ENCODE measurements at places on chromosomes 1 and 21.

DNA sequence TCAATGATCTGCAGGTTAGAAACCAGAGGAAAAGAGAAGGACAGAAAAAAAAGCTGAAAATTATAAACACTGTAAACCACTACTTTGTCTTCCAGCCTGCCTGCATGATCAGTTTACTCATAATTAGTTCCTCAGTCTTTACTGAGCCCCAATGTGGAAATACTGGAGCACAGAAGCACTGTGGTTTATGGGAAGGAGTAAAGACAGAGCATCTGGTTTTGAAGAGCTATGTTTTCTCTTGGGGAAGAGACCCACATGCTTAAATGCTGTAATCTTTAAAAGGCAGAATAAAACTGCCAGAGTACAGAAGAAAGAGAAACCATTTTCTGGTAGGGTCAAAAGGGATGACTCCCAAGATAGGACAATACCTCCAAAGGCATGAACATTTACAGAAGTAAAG lies 159.0 kb upstream of the ZNHIT6 start:
- DNase-seq = peak; percentile 66

DNA sequence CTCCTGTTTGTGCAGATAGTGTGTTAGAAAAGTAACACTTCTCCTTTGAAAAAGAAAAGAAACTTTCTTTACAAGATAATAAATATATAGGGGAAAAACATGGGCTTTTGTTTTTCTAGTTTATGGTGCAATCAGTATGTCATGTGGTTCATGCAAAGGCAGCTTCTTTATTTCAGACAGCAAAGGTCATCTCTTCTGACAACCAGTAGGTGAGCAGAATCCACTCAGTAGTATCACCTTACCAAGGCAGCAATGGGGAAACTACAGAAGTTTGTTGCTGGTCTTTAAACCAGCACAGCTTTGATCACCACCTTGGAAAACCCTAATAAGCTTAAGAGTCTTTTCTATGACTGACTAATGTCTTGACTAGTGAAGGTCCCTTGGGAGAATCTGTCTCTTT lies 13.0 kb upstream of the SAMSN1 start:
- DNase-seq = no peak

GRCh38 chr1:56194701-56195300 lies 384.6 kb downstream of the PLPP3 start:
- DNase-seq = no peak

DNA sequence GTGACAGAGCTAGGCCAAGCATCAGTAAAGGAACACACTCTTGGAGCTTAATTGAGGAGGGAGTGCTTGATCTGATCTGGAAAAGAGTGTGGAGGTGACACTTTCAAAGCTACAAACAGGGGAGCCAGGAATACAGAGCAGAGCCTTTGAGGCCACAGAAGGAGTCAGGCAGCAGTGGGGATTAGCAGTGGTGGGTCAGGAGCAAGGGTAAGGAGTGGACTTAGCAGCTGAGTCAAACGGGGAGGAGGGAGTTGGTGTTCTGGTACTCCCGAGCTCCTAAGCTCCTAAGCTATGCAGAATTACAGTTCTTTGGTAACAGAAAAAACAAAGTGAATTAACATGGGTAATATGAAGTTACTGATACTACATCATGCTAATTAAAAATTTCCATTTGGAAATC lies 14.5 kb downstream of the RAB4A start:
- DNase-seq = no peak

DNA sequence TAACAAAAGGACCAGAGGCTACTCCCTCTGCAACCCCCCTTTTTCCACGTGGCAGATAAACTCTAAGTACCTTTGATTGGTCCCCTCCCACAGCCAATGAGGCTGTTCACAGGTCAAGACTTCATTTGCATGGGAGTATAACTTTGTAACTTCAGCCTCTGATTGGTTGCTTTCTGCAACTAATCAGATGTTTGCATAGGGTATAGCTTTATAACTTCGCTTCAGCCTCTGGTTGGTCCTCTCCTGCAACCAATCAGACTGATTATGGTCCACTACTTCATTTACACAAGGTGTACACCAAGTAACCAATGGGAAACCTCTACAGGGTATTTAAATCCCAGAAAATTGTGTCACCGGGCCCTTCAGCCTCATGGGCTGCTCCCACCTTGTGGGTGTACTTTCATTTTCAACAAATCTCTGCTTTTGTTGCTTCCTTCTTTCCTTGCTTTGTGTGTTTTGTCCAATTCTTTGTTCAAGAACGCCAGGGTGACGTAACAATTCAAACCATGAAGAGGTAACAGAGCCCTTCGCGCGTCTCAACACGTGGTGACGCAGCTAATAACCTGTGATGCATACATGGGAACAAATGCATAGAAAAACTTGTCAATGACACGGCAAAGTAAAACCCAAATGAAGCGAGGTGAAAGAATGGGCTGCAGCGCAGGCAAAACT lies 47.2 kb downstream of the VPS26C start:
- DNase-seq = peak; percentile 32

DNA sequence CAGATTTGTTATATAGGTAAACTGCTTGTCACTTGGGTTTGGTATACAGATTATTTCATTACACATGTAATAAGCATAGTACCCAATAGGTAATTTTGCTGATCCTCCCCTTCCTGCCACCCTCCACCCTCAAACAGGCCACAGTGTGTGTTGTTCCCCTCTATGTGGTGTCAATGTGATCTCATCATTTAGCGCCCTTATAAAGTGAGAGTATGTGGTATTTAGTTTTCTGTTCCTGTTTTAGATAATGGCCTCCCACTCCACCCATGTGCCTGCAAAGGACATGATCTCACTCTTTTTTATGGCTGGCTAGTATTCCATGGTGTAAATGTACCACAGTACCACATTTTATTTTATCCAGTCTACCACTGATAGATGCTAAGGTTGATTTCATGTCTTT lies 522.1 kb upstream of the LRRC7 start:
- no peak for DNase-seq

GRCh38 chr1:151989211-151989862 lies 4.3 kb downstream of the S100A10 start:
- no peak for DNase-seq

DNA sequence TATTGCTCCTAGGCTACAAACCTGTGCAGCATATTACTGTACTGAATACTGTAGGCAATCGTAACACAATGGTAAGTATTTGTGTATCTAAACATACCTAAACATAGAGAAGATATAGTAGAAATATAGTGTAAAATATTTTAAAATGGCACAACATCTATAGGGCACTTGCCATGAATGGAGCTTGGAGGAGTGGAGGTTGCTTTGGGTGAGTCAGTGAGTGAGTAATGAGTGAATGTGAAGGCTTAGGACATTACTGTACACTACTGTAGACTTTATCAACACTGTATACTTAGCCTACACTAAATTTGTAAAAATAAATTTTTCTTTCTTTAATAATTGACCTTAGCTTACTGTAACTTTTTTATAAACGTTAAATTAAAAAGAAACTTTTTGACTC lies 7.9 kb downstream of the LEFTY2 start:
- DNase-seq = no peak

DNA sequence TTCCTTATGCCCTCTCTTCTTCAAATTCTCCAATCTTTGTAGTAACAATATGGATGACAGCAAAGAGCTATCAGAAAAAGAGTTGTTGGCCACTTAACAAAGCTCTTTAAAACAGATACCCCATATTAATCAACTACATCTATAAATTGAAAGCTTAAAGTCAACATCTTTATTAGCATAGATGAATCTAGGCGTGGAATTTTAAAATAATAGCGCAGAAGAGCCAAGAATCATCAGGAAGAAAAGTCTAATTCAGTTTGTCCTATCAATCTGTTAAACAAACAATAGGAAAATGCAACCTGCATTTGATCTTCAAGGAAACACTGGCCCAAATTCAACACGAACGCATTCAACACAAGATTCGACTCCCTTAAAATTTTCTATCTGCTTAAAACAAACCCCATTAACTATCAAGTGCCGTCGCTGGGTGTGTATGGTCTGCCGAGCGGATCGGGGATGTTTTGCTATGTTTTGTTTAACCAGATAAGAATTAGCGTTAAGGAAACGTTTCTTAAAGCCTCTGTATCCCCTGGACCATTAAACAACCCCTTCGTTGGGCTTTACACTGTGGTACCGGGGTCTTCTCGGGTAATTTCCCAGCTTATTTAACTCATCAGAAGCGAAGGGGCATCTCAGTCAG lies 1.0 kb downstream of the LYST start:
- DNase-seq = no peak

DNA sequence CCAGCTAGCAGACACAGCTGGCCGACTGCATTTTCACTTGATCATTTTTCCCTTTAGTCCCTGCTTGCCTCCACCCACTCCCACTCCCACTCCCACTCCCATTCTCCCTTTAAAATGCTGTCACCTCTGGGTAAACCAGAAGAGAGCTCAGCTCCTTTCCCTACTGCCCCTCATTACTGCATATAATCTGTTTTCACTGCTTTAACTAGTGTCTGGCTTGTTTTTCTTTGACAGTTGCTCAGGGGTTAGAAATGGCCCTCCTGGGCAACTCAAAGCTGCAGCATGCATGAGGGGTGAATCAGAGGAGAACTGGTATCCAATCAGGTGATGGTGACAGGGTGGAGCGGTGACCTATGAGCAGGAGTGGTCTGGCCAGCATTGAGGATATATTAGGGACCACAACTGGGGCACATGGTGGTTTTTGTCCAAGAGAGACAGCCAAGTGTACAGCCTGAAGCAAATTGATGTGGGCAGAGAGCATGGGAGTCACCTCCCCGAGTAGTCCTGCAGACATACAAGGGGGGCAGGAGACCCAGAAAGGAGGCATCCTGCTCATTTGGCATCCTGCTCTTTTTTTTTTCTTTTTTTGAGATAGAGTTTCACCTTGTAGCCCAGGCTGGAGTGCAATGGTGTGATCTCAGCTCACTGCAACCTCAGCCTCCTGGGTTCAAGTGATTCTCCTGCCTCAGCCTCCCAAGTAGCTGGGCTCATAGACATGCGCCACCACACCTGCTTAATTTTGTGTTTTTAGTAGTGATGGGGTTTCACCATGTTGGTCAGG lies 42.6 kb upstream of the SRSF10 start:
- DNase-seq = no peak

DNA sequence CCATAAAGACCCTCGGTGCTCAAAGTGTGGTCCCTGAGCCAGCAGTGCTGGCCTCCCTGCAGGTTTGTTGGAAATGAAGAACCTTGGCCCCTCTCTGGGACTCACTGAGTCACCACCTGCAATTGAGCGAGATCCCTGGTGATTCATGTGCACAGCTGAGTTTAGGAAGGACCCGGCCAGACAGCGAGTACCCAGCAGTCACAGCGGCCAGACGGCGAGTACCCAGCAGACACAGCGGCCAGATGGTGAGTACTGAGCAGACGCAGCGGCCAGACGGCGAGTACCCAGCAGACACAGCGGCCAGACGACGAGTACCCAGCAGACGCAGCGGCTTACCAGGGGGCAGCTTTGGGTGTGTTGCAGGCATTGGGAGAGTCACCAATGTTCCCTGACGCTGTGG lies 123.8 kb downstream of the PRDM16 start:
- no peak for DNase-seq

- no peak for DNase-seq
Measured at GRCh38 chr1:7594002-7594713, 176.9 kb upstream of the VAMP3 start.

DNA sequence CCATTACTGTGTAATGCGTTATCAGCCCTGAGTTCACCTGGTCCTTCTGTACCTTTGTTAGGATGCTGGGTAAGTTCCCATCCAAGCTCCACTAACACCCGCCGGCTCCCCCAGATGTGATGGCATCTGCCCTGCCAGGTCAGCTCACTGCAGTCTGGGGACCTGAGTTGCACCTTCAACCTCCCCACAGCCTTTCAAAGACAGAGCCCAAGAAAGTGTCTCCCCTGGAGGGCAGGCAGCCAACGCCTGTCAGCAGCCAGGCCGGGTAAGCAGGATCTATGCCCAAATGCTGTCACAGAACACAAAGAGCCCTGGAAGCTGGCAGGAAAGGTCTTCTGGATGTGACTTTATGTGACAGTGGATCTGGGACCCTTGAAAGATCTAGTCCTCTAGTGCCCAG lies 13.7 kb downstream of the MRAP start:
- no peak for DNase-seq

DNA sequence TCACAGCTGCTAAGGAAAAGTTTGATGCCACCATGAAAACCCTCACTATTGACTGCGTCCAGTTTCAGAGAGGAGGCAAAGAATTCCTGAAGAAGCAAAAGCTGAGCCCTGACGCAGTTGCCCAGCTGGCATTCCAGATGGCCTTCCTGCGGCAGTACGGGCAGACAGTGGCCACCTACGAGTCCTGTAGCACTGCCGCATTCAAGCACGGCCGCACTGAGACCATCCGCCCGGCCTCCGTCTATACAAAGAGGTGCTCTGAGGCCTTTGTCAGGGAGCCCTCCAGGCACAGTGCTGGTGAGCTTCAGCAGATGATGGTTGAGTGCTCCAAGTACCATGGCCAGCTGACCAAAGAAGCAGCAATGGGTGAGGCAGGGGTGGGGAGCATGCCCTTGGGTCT lies 9.5 kb downstream of the CZIB start:
- no peak for DNase-seq

- DNase-seq = no peak
Measured at GRCh38 chr1:191697556-191697955, 460.7 kb upstream of the RGS18 start.

DNA sequence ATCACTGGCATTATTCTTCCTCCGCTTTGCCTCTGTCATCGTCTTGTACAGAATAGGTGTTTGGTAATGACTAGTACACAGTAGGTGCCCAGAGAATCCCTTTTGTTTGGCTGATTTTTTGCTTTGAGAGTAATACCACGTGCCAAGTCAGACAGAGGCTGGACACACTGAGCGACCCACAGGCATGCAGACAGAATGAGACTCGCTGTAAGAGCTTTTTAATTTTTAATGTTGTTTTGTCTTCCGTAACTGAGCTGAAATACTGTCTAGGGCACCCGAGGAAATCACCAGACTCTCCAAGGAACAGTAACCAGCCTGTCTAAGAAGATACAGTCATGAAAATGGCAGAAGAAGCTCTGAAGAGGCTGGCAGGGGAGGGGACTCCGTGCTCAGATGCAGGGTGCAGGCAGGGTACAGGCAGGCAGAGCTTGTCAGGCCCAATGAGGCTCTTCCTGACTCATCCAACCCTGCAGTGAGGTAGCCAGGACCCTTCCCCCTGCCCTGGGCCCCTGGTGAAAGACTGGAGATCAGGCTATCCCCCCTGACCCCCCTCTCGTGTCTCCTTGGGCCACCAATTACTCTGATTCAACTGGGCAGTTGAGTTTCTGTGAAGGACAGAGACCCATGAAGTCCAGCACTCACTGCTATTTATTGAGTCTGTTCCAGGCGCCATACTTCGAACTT lies 60.1 kb upstream of the ECE1 start:
- DNase-seq = no peak

DNA sequence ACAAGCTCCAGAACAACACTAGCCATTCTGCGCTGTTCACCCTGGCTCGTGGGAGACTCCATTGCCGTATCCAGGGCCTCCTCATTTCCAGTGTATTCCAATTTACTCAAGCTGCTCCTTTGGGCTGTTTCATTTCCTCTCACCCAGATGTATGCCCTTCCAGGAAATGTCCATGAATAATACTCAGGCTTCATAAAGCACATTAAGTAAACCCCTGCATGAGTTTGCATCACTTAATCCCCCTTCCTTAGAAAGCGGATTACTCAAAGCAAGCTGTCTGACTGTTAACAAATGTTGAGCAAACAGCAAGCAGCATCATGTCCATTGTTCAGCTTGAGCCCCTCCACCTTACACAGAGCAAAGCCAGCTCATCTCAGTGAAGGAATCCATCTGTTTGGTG lies 403.6 kb upstream of the PBX1 start:
- DNase-seq = no peak
